ENCODE measurements at places on chromosomes 11 and 22.

- DNase-seq: no peak
Measured at GRCh38 chr22:19522190-19522880, 1.9 kb downstream of the CLDN5 start.

- no peak for DNase-seq
Measured at GRCh38 chr11:68704887-68705286, 20.5 kb downstream of the GAL start.

GRCh38 chr11:120146413-120147093, 8.6 kb upstream of the TRIM29 start:
- no peak for DNase-seq

DNA sequence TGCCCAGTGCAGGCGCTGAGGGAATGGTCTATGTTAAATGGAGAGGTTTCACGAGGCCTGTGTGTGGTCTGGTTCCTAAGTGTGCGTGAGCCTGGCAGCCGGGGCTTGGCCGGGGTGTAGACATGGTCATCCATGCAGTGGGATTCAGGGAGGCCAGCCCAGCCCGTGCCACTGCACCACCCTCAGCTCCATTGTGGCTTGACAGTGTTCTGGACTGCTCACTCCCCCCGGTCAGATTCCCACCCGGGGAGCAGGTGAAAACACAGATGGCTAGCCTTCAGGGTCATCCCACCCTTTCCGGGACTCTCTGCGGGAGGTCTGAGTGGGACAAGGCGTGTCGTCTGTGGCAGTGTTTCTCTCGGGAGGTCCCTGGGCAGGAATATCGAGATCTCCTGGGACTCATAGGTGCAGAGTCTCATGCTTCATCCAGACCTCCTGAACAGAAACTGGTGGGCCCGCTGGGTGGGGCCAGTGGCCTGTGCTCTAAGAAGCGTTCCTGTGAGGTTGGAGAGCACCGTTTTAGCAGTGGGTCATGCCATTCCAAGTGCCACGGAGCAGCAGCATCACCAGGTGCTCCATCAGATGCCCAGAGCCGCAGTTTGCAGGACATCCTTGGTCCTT, 52.3 kb downstream of the ST14 start:
- DNase-seq: no peak

- no peak for DNase-seq
Measured at GRCh38 chr22:42437488-42438292, 5.5 kb upstream of the NFAM1 start.

- DNase-seq: no peak
Measured at GRCh38 chr11:130029137-130029536, 26.5 kb upstream of the PRDM10 start.

DNA sequence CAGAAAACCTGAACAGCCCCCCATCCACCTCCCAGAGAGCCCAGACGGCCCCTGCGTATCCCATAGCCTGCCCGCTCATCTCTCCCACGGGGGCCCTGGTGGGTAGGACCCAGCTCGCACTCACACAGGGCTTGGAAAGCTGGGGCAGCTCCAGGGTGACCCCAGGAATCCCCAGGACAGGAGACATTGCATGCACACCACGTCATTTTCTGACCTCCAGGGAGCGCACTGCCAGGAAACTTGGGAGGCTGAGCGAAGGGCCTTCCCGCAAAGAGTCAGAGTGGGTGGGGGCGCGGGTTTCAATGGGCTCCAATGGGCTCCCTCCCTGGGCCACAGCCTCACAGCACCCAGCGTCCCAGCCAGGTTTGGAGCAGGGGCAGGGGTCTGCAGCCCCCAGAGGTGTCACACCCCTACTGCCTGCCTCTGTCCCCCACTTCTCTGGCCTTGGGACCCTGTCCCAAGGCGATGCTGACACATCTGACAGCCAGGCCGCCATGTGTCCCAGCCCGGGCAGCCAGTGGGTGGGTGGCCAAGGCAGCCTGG, 8.2 kb upstream of the SYT8 start:
- no peak for DNase-seq

GRCh38 chr11:71505001-71505400, 22.1 kb upstream of the KRTAP5-7 start:
- DNase-seq: no peak

DNA sequence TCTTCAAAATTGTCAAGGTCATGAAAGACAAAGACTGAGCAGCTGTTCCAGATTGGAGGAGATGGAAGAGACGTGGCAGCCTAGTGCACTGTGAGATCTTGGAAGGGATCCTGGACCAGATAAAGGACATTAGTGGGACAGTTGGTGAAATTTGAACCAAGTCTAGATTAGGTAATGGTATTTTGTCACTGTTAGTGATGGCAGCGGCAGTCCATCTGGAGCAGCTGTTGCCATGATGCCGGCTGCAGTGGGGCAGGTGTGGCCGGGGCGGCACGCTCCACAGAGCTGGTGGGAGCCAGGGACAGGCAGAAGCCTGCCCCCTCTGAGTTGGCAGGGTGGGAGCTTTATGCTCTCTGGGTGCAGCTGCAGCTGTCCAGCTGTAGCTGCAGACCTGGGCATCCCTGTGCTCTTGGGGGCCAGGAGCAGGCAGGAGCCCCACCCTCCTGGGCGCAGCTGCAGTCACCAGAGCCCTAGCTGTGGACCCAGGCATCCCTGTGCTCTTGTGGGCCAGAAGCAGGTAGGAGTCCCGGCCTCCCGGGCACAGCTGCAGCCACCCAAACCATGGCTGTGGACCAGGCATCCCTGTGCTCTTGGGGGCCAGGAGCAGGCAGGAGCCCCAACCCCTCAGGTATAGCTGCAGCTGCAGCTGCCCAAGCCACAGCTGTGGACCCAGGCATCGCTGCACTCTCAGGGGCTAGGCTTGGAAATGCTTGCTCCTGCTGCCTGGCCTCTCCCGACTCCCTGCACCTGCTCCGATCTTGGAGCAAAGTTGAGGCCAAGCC, 20.7 kb downstream of the DIXDC1 start:
- DNase-seq: no peak
